ENCODE measurements at places on chromosomes 3 and 15. TPM values are rescaled to one million over a fixed set of nuclear protein-coding genes. Genes with fewer than 3 reads are reported as not detected.

The LRRC2 gene
- total RNA-seq, result 10.1 TPM

The HYAL1 gene
- total RNA-seq, result 0.90 TPM

The COL8A1 gene
- total RNA-seq, result 24.3 TPM

The FBXO40 gene
- not detected for total RNA-seq

The GXYLT2 gene
- total RNA-seq, result 47.8 TPM

The LRRC31 gene
- not detected for total RNA-seq

The SACM1L gene
- 18.5 TPM for total RNA-seq

The SLC24A5 gene
- total RNA-seq, result not detected

Measured in fibroblast of the aortic adventitia (primary cell).